Muscle of leg (tissue), 16 donors: ENCODE measurements at places on chromosomes 2 and 18.

- no peak for DNase-seq
These were observed 72.5 kb upstream of the SMAD2 start for GRCh38 chr18:48002933-48003365.

GRCh38 chr2:122034344-122034743, 278.9 kb downstream of the TSN start:
- DNase-seq, result no peak

DNA sequence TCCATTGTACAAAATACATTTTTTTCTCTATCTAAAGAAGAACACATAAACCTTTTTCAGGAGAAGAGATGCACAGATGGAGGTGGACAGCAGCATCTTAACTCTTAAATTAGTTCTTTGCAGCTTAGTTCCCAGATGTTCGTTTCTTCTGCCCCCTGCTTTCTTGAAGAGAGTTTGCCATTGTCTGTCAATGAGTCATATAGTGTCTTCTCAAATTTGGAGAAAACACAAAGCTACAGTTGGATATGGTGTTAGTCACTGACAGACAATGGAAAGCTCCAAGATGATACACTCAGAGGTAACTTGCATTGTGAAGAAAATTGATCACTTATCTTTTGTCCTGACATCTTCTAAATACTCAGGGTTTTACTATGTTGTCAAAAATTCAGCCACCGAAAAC, 48.8 kb upstream of the TMEFF2 start:
- no peak for DNase-seq

DNA sequence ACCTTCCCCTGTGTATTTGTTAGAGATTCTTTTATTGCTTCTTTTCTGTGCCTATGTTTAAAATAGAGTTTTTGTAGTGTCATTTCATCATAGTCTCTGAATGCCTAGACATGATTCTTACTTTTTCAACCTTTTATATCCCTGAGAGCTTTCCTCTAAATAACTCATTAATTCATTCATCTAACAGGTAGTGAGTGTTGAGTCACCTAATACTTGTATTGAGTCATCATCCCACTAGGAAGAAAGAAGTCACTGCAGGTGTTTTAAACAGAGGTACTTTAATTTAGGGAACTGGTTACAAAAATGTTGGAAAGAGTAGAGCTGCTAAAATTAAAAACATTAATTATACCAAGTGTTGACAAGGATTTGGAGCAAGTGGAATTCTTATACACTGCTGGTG, 18.5 kb upstream of the NMS start:
- no peak for DNase-seq

DNA sequence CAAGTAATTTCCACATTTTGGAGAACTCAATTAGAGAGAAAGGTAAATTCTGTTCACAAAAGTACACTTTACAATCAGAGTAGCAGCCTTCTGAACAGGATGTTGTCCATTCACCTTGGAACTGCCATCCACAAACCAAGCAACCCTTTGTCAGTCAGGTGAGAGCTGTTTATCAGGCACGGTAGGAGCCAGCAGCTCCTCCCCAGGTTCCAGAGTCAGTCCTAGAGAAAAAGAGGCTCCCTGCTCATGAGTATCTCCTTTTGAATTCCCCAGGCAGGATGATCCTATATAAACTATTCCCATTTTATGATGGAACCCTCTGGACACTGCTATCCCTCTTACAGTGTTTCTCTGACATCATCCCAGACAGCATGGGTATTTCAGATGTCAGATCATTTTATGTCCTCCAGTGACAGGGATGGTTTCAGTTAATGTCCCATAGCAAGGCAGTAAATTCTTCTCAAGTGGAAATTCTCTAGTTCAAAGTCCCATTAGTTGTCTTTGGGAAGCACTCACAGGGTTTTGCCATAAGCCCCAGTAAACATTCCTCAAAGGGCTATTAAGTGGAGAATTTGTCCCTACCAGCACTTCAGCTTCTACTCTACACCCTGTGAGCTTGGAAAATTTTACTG, 34.5 kb upstream of the CSRNP3 start:
- no peak for DNase-seq

DNA sequence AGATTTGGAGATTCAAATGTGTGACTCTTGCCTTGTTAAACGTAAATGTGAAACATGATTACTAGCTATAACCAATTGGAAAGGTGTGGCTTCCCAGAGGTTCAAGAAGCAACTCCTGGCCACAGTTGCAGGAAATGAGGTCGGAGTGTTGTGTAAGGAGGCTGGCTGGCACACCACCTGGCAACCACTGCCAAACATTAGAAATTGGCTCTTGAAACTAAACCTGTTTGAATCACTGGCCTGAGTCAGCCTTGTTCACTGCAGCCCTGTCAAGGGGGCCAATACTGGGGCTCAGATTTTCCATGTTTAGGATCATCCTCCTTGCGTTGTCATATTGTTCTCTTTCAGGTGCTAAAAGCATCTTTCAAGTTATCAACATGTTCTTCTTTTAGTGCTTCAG, 206.3 kb downstream of the ARL6IP6 start:
- no peak for DNase-seq

DNA sequence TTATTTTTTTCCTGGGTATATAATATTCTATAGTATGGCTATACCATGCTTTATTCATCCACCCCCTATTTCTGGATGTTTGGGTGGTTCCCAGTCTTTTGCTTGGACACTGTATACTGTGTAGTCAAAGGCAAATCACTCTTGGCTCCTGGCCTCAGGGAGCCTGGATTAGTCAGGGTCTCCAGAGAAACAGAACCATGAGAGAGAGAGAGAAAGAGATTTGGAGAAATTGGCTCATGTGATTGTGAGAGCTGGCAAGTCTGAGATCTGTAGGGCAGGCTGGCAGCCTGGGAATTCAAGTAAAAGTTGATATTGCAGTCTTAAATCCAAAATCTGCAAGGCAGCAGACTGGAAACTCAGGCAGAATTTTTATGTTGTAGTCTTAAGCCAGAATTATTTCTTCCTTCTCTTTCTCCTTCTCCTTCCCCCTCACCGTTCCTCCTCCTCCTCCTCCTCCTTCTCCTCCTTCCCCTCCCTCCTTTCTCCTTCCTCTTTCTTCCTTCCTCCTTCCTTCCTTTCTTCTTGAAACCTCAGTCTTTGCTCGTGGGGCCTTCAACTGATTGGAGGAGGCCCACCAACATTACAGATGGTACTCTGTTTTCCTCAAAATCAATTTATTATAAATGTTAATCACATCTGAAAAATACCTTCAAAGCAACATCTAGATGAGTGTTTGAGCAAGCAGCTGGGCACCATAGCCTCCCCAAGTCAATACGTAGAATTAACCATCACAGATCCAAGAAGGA, 33.0 kb downstream of the CTIF start:
- no peak for DNase-seq

DNA sequence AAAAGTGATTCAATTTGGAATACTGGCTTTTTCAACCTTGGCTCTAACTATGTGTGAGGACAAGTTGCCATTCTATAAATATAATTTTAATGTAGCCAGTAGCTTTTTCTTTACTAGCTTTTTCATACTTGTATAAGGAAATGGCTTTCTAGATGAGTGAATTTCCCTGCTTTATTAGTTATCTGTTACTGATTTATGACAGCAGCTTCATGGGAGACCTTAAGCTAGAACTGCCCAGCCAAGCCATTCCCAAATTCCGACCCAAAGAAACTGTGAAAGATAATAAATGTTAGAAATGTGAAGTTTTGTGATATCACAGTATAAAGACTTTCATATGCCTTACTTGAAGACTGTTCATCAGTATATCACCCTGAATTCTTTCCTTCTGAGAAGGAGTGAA, 32.3 kb downstream of the BABAM2 start:
- DNase-seq, result no peak

GRCh38 chr2:37737507-37737906, 66.1 kb upstream of the CDC42EP3 start:
- no peak for DNase-seq

GRCh38 chr2:215799194-215799593, 214.2 kb downstream of the MREG start:
- DNase-seq, result no peak

DNA sequence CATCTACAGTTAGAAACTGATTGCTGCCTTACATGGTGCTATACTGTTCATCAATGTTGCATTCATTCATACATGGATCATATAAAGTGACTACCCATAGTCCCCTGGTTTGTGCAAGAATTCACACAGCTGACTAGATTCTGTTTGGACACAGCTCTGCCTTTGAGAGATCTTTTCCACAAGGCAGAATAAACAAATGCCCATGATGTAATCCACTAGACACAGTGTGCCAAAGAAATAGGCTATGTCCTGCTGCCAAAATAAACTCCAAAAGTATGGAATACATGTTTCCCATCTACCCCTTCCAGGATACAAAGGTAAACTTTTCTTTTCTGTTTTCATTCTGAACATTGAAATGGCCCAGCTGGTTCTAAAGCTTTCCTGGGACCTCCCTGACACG, 269.4 kb upstream of the CHAC2 start:
- no peak for DNase-seq
